Uterus (tissue), 4 donors: ENCODE measurements at places on chromosomes 12 and 14. TPM values are rescaled to one million over a fixed set of nuclear protein-coding genes. Genes with fewer than 3 reads are reported as not detected.

AJUBA gene
- 6.8 TPM for total RNA-seq

FGD6 gene
- total RNA-seq: 7.6 TPM

FGD4 gene
- 25.8 TPM for total RNA-seq

TC2N gene
- 25.4 TPM for total RNA-seq

TMEM63C gene
- total RNA-seq: 0.98 TPM

SERPINA10 gene
- total RNA-seq: not detected

TMEM119 gene
- 13.2 TPM for total RNA-seq

CHURC1 gene
- total RNA-seq: 64.0 TPM

MFAP5 gene
- 259 TPM for total RNA-seq

SUOX gene
- 31.6 TPM for total RNA-seq

GRCh38 chr12:131092901-131093603 lies 139.3 kb downstream of the ADGRD1 start:
- H3K36me3 ChIP-seq: no peaks in the 10 kb centered on the region
- no peak overlapping the region for H3K27ac ChIP-seq
- no peaks in the 10 kb centered on the region for H3K27me3 ChIP-seq
- no peaks in the 10 kb centered on the region for H3K4me1 ChIP-seq
- DNase-seq: peak; percentile 6

DNA sequence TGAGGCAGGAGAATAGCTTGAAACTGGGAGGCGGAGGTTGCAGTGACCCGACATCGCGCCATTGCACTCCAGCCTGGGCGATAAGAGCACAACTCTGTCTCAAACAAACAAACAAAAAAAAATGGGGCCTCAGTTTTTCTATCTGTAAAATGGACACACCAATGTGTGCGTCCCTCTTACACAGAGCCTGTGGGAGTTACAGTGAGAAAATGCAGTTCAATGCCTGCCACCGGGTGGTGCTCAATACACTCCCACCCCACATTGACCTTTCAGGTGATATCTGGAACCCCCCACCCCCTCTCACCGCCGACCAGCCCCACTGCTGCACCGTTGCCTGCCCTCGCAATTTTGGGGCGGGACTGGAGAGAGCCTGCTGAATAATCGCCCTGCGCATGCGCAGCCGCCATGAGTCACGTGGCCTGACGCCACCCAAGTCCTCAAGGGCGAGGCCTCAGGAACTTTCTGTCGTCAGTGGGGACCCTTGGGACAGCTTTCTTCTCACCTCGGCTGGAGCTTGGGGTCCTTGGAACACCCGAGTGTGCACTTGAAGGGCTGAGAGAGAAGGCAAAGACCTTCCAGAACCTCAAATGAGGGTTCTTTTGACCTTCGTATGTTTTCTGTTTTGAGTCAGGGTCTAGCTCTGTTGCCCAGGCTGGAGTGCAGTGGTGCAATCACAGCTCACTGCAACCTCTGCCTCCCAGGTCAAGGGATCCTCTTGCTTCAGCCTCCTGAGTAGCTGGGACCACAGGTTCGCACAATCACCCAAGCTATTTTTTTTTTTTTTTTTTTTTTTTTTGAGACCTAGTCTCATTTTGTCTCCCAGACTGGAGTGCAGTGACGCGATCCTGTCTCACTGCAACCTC lies 14.6 kb upstream of the CABP1 start:
- H3K27me3 ChIP-seq: no peaks in the 10 kb centered on the region
- H3K4me1 ChIP-seq: no peaks in the 10 kb centered on the region
- no peaks in the 10 kb centered on the region for H3K36me3 ChIP-seq
- DNase-seq: no peak
- H3K4me3 ChIP-seq: no peak overlapping the region

DNA sequence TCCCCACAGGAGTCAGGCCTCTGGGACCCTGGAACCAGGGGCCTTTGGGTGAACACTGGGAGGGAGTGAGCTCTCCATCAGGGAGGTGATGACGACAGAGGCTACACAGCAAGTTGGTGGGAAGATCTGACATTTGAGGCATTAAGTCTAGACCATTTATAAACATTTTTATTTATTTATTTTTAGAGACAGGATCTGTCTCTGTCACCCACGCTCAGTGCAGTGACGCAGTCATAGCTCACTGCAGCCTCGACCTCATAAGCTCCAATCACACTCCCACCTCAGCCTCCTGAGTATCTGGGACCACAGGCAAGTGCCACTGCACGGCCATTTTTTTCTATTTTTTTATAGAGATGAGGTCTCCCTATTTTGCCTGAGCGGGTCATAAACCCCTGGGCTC lies 53.6 kb downstream of the TEAD4 start:
- no peaks in the 10 kb centered on the region for H3K4me1 ChIP-seq
- H3K27ac ChIP-seq: no peak overlapping the region
- DNase-seq: no peak
- H3K4me3 ChIP-seq: no peak overlapping the region

- H3K27me3 ChIP-seq: no peaks in the 10 kb centered on the region
- no peak overlapping the region for H3K27ac ChIP-seq
- no peak for DNase-seq
These were observed 211.9 kb upstream of the ARHGAP5 start for GRCh38 chr14:31864937-31865855.

DNA sequence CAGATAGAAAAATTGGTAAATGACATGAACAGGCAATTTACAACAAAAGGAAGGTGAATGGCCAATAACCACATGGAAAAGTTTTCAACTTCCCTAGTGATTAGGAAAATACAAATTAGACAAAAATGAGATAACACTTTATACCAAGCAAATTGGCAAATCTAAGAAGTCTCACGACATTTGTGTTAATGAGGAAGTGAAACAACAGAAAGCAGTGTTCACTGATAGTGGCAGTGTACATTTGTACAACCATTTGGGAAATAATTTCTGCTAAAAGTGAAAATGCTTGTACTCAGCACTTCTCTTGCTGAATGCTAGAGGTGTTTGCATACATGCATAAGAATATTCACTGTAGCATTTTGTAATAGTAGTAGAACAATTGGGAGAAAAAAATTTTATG lies 126.6 kb downstream of the LLPH start:
- H3K27me3 ChIP-seq: no peaks in the 10 kb centered on the region
- H3K4me3 ChIP-seq: no peak overlapping the region
- DNase-seq: no peak

DNA sequence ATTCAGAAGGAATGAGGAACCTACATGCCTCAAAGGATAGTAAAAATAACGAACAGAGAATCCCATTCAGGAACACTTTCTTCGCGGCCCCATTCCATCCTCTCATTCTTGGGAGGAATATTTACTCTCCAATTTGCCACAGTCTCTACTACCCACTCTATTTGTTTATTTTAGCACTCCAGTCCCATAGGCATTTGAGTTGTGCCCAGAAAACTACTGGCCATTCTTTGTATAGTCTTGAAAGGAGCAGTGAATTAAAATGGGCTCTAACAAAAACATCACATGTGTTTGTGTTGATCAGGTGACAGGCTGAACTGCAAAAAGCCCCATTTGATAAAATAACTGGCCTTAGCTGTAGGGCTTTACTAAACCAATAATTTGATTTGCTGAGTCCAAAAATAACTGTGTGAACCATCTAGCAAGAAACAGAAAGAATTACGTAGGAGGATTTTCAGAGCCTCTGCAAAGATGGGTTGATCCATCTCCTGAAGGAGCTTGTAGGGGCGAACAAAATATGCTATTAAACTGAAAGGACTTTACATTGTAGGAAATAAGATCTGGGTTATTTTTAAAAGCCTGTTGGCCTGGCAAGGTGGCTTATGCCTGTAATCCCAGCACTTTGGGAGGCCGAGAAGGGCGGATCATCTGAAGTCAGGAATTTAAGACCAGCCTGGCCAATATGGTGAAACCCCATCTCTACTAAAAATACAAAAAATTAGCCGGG lies 142.3 kb upstream of the CPNE8 start:
- no peaks in the 10 kb centered on the region for H3K27me3 ChIP-seq
- DNase-seq: no peak
- H3K4me3 ChIP-seq: no peak overlapping the region

DNA sequence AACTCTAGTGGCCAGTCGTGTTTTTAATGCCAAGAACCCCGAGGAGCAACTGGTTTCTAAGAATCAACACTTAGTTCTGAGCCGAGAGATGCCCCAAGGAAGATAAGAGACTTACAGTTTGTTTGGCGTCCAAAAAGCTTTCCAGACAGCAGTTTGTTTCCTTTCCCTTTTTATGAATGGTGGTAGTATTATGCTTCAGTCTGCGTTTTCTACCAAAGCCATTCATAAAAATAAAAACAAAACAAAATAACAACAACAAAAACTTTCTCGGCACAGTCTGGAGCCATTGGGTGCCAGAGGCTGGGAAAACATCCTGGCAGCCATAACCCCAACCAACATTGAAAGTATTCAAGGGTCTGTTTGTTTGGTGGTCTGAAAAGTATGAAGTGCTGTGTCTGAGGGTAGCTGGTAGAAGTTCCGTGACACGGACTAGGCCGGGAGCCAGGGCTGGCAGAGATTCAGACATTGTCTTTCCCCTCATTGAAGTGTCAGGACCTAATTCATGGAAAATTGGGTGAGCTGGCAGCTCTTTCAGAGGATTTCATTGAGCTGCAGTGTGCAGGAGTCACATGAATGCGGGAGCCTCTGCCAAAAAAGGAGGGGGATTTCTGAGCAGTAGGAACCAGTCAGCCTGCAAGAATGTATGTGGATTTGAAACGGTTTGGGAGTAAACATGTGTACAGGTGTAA lies 124.2 kb downstream of the HMGA2 start:
- no peak overlapping the region for H3K27ac ChIP-seq
- H3K4me3 ChIP-seq: no peak overlapping the region
- no peaks in the 10 kb centered on the region for H3K27me3 ChIP-seq
- peak; percentile 72 for DNase-seq
- no peaks in the 10 kb centered on the region for H3K36me3 ChIP-seq

- DNase-seq: no peak
- no peaks in the 10 kb centered on the region for H3K4me1 ChIP-seq
- no peaks in the 10 kb centered on the region for H3K27me3 ChIP-seq
- no peak overlapping the region for H3K27ac ChIP-seq
- H3K4me3 ChIP-seq: no peak overlapping the region
- H3K36me3 ChIP-seq: no peaks in the 10 kb centered on the region
These were observed 24.9 kb downstream of the CPM start for GRCh38 chr12:68908076-68908475.

DNA sequence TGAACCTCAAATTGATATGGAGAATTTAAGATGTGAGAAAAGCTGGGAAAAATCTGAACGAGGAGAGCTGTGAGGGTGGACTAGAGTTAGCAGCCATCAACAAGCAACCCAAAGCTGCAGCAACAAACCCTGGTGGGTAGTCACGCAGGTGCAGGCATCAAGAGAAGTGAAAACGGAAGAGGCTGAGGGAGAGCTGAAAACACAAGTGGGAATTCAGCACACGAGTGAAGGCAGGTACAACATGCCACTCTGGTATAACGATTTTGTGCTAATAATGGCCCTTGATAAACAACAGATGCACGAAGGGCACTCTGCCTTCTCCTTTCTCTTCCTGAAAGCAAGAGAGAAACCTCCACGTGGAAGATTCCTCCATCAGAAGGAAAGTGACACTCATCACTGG lies 11.5 kb downstream of the TCL1B start:
- no peaks in the 10 kb centered on the region for H3K27me3 ChIP-seq
- H3K36me3 ChIP-seq: no peaks in the 10 kb centered on the region
- no peak overlapping the region for H3K4me3 ChIP-seq
- no peaks in the 10 kb centered on the region for H3K4me1 ChIP-seq

DNA sequence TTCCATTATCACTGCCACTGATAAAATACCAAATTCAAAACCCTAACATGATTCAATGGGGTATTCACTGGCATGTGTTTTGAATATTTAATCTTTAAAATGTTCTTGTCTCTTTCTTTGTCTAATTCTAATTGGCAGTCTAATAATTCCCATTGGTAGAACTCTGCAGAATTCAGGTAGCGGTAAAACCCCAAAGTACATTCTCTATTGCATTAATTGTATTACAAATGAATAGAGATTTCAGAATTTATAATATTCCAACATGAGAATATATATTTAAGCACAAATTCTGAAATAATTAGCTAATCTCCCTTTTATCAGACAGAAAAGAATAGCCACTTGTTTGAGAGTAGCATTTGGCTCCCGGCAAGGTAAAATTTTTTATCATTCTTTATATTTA lies at the start of gene OR4N5:
OR4N5 (plus strand) TSS at position 301 of the 400 bp plus-strand sequence. CDS start 4,916 bp downstream, outside the sequence.
- no peak within 1 kb of the TSS for H3K4me3 ChIP-seq
- no peaks in the 10 kb centered on the region for H3K4me1 ChIP-seq
- H3K36me3 ChIP-seq: no peaks in the 10 kb centered on the region

GRCh38 chr12:49109641-49110463 lies 795 bp downstream of the LMBR1L start:
- H3K4me1 ChIP-seq: peaks cover 14% of the 10 kb centered on the region
- no peaks in the 10 kb centered on the region for H3K27me3 ChIP-seq
- DNase-seq: peak; percentile 27
- no peaks in the 10 kb centered on the region for H3K36me3 ChIP-seq

- no peak for DNase-seq
- H3K4me3 ChIP-seq: no peak overlapping the region
- H3K36me3 ChIP-seq: no peaks in the 10 kb centered on the region
- H3K27me3 ChIP-seq: no peaks in the 10 kb centered on the region
- H3K4me1 ChIP-seq: no peaks in the 10 kb centered on the region
- H3K27ac ChIP-seq: peak overlapping the region; percentile 83
These were observed 119.6 kb downstream of the PLXNC1 start for GRCh38 chr12:94267921-94268471.

GRCh38 chr14:85546390-85546789 lies 16.4 kb downstream of the FLRT2 start:
- no peak overlapping the region for H3K4me3 ChIP-seq
- DNase-seq: no peak
- H3K4me1 ChIP-seq: no peaks in the 10 kb centered on the region
- no peak overlapping the region for H3K27ac ChIP-seq
- no peaks in the 10 kb centered on the region for H3K27me3 ChIP-seq
- no peaks in the 10 kb centered on the region for H3K36me3 ChIP-seq

- DNase-seq: no peak
- H3K27ac ChIP-seq: no peak overlapping the region
- H3K4me1 ChIP-seq: no peaks in the 10 kb centered on the region
- no peaks in the 10 kb centered on the region for H3K27me3 ChIP-seq
These were observed 117.3 kb upstream of the LMNTD1 start for GRCh38 chr12:25670076-25671055.

GRCh38 chr14:83992857-83993256 lies 1537.1 kb upstream of the FLRT2 start:
- H3K27me3 ChIP-seq: no peaks in the 10 kb centered on the region
- no peak for DNase-seq
- no peak overlapping the region for H3K27ac ChIP-seq
- H3K4me3 ChIP-seq: no peak overlapping the region

- no peak overlapping the region for H3K27ac ChIP-seq
- no peak for DNase-seq
- no peak overlapping the region for H3K4me3 ChIP-seq
These were observed 996.0 kb downstream of the NRXN3 start for GRCh38 chr14:79166171-79166570.

DNA sequence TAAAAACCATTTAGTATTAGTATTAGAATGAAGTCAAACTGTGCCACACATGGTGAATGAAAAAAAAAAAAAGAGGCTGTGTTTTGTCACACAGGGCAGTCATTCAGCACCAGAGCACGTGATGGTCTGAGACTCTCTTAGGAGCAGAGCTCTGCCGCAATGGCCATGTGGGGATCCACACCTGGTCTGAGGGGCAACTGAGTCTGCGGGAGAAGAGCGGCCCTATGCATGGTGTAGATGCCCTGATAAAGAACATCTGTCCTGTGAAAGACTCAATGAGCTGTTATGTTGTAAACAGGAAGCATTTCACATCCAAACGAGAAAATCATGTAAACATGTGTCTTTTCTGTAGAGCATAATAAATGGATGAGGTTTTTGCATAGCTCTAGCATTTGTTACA lies 12.2 kb upstream of the BDKRB1 start:
- DNase-seq: no peak
- no peaks in the 10 kb centered on the region for H3K4me1 ChIP-seq
- no peaks in the 10 kb centered on the region for H3K27me3 ChIP-seq
- no peaks in the 10 kb centered on the region for H3K36me3 ChIP-seq
- H3K27ac ChIP-seq: no peak overlapping the region

- DNase-seq: no peak
- no peaks in the 10 kb centered on the region for H3K36me3 ChIP-seq
- no peak overlapping the region for H3K4me3 ChIP-seq
- H3K4me1 ChIP-seq: no peaks in the 10 kb centered on the region
These were observed 13.9 kb downstream of the MYL2 start for GRCh38 chr12:110906516-110906915.
